ENCODE measurements at places on chromosomes 3 and 15.

GRCh38 chr15:53522991-53523390 lies 236.5 kb downstream of the WDR72 start:
- no peak for DNase-seq

- no peak for DNase-seq
These were observed 79.6 kb downstream of the MLH1 start for GRCh38 chr3:37072892-37073291.

DNA sequence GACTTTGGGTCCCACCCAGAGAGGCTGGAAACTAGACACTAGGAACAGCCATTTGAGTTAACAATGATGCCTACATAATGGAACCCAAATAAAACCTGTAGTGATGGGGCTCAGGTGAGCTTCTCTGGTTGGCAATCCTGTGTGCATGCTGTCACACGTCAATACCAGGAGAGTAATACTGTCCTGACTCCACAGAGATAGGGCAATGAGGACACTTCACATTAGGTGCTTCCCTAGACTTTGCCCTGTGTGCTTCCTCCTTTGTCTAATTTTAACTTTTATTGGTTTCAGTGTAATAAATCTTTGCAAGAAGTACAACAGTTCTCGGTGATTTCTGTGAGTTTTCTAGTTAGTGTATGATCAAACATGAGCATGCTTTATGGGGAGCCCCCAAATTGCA lies 281.8 kb upstream of the ARRDC4 start:
- DNase-seq = no peak

DNA sequence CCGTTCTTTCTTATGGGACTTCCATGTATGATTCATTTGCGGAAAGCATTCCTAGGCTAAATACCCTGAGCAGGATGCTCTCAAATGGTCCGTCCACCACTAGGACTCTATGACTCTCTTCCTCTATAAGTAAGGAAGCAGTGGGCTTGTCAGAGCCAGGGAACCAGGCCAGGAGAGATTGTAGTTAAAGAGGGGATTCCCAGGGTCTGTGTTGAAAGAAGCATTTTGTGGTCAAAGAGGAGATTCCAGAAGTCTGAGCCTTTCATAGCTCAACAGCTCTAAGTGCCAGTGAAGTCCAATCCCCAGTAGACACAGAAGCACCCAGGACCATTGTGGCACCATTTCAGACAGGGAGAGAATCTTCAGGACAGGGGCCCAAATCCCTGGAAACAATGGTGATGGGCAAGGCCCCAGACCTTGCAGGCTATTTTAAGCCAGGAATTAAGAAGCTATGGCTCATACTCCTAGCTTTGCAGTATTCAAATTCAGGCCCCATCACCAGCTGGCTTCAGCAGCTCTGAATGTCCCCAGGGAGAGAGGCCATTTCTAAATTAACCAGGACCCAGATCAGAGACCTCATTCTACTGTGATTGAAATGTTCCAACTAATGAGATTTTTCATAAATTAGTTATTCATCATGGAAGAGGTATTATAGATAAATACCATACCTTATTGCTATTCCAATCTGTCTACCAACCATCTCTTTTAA lies 81.7 kb downstream of the CD47 start:
- no peak for DNase-seq

DNA sequence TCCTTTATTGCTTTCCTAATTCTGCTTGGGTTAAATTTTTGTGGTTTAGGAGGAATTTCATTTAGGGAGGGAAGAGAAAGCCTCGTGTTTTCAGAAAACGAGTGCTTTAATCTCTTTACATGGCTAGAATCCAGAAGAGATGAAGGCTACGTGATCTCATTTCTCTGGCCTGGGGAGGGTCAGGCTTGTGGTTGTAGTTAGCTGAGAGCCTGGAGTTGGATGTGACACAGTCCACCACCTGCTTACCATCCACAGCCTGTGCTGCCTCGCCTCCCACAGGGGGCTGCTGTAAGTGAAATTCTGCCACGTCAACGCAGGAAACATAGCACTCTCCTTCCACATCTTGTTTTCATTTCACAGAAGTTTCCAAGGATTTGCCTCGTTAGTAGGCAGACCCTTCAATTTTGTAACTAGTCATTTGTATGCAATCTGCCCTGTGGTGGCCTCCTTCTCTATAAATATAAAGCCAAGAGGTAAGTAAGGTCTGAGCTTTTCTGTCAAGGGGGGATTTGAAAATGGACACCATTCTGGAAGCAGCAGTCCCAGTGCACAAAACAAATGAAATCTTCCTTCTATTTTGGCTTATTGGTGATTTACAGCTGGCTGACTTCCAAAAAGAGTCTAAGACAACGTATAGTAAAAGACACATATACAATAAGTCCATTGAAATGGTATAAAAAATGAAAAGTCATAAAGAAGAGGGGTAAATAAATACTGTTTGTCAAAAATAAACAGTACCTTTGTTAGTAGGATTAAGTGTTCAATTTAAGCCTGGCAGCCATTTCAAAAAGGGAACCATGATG lies 3.4 kb downstream of the GXYLT2 start:
- no peak for DNase-seq

All from SW 1271 (cell line).